ENCODE measurements at places on chromosomes 3 and 15. TPM values are rescaled to one million over a fixed set of nuclear protein-coding genes. Genes with fewer than 3 reads are reported as not detected.

Gene IL17RB
- 2.2 TPM for polyA plus RNA-seq

Gene CCDC54
- polyA plus RNA-seq, result not detected

Gene TMEM62
- polyA plus RNA-seq, result 8.7 TPM

Gene CLDN18
- not detected for polyA plus RNA-seq

Gene CCR1
- not detected for polyA plus RNA-seq
